Fibroblast of skin of right biceps (primary cell): ENCODE measurements at places on chromosomes 1 and 21.

GRCh38 chr1:160838888-160839287 lies 23.8 kb downstream of the CD244 start:
- DNase-seq: no peak

DNA sequence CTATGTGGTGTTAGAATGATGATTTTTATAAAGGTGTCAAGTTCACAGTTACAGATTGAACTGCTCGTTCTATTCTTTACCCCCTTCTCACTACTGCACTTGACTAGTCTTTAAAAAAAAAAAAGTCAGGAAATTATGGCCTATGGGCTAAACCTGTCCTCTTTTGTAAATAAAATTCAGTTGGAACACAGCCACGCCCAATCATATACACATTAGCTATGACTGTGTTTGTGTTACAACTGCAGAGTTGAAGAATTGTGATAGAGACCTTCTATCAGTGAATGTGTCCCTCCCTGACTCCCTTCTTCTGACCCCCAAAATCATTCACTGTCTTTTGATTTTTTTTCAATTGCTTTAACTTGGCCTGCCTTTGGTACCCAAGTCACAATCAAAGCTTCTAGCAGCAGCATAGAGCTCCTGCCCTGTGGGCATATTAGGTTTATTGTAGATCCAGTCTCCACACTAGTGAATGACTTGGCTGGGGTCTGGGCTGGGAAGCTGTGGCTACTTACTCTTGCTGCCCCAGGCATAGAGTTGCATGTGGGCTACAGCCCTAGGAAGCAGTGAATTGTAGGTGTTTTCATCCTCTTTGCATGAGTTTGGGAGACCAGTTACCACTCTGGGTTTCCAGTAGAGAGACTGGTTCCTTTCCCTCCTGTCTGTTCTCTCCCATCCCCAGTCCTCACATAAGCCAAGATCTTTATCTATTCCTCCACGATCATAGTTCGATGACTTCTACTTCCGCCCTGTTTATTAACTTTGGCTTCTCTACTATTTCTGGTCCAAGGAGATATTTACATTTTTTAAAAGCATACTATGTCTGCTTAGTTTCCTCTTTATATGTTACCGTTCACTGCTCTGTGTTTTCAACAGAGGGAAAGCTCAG lies 249.9 kb downstream of the FMN2 start:
- no peak for DNase-seq

GRCh38 chr1:37902983-37903382 lies 43.6 kb upstream of the MTF1 start:
- DNase-seq: no peak

GRCh38 chr21:27636656-27637055 lies 669.8 kb upstream of the ADAMTS5 start:
- no peak for DNase-seq

- DNase-seq: no peak
Measured at GRCh38 chr1:198201956-198202784, 45.4 kb downstream of the NEK7 start.

DNA sequence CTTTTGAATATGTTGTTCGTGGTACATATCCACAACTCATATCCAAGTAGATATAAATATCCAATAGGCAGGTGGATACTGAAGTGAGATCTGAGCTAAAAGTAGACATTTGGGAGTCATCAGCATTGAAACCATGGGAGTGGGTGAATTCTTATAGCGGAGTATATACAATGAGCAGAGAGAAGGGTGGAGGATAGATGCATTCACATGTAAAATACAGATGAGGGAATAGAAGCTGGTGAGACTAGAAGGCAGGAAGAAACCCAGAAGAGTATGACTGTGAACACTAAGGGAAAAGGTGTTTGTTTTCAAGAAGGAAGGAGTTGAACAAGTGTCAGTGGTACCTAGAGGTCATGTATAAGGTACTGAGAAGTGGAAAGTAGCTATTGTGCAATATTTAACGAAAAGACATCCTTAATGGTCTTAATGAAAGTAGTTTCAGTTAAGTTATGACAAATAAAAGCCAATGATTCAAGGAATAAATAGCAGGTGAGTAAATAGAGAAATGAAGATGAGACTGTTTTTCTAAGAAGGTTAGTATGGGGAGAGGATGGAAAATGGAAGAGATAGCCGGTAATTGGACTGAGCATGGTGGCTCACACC lies 181.6 kb upstream of the CACYBP start:
- no peak for DNase-seq

DNA sequence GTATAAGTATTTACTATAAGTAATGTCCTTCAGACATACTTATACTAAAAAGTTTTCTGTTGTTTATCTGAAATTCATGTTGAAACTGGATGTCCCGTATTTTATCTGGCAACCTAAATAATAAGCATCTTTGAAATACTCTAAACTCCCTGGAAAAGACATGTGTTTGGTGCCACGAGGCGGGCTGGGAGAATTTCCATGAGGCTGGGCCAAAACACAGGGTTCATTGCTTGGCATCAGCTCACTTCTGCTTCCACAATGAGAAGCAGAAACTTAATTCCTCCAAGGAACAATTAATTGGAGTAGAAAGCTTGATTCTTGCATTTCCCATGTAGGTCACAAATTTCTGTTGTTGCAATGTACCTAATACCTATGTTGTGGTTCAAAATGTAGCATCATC lies 110.2 kb downstream of the PSMG1 start:
- DNase-seq: no peak

DNA sequence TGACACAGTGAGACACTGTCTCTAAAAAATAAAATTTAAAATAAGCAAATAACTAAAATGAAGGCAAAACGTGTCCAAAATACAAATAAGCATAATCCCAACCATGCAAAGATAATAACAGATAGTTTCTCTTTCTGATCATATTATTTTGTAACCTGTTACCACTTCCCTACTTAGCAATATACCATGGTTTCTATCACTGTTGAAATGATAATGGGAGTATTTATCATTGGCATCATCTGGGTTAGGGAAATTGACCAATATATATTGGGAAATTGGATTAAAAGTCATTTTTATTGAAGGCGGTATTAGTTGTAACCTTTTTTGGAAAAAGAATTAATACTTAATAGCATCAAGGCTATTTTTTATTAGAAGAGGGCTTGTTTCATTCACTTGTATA lies 47.0 kb downstream of the USP25 start:
- no peak for DNase-seq

GRCh38 chr1:198167436-198167934 lies 10.7 kb downstream of the NEK7 start:
- peak; percentile 66 for DNase-seq

GRCh38 chr21:32256873-32257620 lies 21.8 kb downstream of the MIS18A start:
- peak; percentile 92 for DNase-seq

- no peak for DNase-seq
Measured at GRCh38 chr1:161890574-161890973, 124.5 kb downstream of the ATF6 start.

GRCh38 chr1:86858524-86859261 lies 55.2 kb downstream of the SELENOF start:
- DNase-seq: no peak

GRCh38 chr1:51329443-51330325 lies 678 bp downstream of the TTC39A start:
- DNase-seq: no peak

DNA sequence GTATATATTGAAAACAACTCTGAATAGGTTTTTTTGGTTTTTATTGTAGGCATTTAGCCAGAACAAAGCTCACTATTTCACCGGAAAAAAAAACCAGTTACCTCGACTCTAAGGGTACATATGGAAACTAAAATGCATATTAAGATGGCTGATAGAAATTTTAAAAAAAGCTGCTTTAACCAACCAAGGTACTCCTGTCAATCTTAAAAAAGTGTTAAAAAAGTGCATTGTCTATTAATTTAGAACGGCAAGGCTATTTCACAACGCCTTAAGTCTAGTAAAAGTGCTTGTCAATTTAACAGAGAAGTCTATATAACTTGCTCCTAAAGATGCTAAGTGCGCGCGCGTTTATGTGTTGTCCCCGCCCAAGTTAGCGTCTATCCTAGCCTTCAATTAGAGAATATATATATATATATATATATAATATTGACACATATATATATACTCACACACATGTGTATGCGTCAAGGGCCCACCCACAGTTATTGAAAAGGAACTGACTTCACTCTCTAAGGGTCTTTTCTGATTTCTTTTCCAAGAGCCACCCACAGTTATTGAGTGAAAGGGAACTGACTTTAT lies 934 bp downstream of the ASPM start:
- DNase-seq: no peak

DNA sequence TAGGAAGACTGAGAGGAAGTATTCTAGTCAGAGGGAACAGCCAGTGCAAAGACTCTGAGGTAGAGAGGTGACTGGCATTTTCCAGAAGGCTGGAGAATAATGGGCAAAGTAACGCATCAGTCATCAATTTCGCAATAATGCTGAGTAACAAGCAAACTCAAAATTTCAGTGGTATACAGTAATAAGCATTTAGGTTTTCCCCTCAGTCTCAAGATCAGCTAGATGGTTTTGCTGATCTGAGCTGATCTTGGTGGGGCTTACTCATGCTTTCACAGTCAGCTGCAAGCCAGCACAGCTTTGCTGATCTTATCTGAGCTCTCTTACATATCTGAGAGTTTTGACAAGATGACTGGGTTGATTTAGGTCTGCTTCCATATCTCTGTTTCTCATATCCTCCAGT lies 108.7 kb downstream of the TSEN15 start:
- peak; percentile 94 for DNase-seq

- DNase-seq: no peak
Measured at GRCh38 chr21:43268086-43268803, 99.4 kb downstream of the CRYAA start.

DNA sequence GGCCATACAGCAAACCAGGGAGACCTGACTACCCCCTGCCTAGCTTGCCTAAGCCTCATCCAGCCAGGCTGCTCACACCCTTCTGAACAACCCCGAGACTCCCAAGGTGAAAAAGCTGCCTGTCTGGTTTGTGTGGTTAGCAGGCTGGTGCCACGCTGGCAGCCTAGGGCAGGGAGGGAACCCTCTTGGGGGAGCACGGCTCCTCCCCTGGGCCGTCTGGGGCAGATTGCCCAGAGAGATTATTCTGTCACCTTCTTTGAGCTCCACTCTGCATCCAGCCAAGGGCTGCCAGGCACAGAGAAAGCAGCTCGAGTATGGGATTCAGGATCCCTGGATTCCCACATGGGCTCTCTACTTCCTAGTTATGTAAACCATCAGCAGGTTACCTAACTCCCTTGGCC lies 27.5 kb upstream of the TCEA3 start:
- DNase-seq: peak; percentile 22

DNA sequence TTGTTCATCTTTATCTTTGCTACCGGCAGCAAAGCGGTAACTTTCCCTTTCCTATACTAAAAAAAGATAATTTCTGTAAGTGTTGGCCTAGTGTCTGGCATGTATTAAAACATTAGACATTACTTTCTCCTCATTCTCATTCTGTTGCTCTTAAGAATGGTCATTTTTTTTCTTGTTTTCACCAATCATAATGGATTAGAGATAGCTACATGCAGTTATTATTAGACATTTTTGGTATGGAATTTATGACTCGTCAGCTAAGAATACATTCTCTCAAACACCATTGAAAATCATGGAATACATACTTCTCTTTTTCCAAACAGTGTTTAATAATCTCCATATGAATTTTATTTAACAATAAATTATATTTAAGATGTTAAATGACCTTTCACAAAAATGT lies 1154.6 kb downstream of the BRINP3 start:
- DNase-seq: peak; percentile 73

DNA sequence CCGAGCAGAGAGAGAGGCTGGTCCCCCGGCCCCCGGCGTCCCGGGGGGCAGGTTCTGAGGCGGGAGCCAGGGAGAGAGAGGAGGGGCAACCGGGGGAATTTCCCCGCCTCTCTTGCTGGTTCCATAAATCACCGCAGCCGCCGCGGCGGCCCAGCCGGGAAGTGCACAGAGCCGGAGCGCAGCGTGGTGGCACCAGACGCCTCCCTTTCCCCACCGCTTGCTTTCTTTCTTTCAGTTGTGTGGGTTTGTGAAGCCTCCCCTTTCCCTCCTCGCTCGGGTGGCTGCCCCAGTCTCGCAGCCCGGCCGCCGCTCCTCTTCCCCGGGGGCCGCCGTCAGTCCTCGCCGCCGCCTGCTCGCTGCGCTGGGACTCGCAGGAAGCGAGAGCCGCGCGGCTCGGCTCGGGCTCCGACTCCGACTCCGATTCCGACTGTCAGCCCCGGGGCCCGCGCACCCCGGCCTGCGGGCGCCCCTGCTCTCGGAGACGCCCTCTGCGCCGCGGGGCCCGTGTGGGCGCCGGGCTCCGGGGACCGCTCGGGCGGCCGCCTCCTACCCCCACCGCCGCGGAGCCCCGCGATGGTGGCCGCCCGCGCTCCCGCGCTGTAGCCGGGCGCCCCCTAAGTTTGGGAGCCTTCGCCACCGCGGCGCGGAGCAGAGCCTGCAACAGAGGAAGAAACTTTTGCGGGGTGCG lies at the start of gene CACHD1:
CACHD1 (plus strand) TSS at position 153 of the 688 bp plus-strand sequence. CDS start 616 bp downstream, outside the sequence.
- DNase-seq: peak; percentile 89

DNA sequence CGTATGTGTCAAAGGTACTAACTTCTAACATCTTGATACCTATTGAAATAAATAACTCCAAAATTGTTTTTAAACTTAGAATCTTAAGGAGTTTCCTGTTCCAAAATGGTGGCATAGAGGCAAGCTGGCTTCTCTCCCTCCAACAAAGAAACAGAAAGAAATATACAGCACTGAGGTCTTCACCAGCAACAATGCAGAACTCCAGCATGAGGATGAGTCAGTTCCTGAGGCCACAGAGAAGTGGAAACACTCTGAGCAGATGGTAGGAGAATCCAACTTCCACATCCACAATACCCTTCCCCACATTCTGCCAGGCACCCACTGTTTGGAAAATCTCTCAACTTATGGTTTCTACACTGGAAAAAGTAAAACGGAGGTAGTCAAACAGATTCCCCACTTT lies 12.2 kb upstream of the PPIH start:
- peak; percentile 2 for DNase-seq

GRCh38 chr1:161495490-161495889 lies 9.8 kb upstream of the FCGR2A start:
- no peak for DNase-seq

DNA sequence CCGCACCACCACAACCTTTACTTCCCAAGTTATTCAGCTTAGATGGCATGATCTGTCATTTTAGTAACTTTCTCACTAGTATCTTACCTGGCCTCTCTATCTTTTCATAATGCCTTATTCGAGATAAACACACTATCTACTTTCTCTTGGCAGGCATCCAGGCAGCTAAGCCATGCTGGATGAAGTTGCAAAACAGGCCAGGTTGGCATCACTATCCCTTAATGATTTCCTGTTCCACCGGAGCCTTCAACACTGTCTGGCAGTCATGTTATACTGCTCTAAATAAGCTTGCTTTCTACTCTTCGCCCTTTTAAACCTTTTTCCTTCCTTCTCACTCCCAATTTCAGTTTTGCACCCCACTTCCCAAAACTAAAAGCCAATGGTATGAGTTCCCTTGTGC lies 12.0 kb upstream of the KCNH1 start:
- DNase-seq: no peak

- DNase-seq: peak; percentile 72
Measured at GRCh38 chr1:246497331-246497915, 9.7 kb downstream of the SMYD3 start.

GRCh38 chr1:203274603-203275381 lies 30.5 kb upstream of the BTG2 start:
- no peak for DNase-seq

- no peak for DNase-seq
Measured at GRCh38 chr1:154489695-154490274, 12.2 kb upstream of the TDRD10 start.

GRCh38 chr1:71676979-71677925 lies 596.4 kb upstream of the ZRANB2 start:
- no peak for DNase-seq

GRCh38 chr1:79817031-79817560 lies 810.6 kb upstream of the ADGRL4 start:
- DNase-seq: peak; percentile 62
